ENCODE measurements at places on chromosomes 7 and 10.

GRCh38 chr10:62803724-62804355, 680 bp upstream of the ADO start:
- no peak for DNase-seq

DNA sequence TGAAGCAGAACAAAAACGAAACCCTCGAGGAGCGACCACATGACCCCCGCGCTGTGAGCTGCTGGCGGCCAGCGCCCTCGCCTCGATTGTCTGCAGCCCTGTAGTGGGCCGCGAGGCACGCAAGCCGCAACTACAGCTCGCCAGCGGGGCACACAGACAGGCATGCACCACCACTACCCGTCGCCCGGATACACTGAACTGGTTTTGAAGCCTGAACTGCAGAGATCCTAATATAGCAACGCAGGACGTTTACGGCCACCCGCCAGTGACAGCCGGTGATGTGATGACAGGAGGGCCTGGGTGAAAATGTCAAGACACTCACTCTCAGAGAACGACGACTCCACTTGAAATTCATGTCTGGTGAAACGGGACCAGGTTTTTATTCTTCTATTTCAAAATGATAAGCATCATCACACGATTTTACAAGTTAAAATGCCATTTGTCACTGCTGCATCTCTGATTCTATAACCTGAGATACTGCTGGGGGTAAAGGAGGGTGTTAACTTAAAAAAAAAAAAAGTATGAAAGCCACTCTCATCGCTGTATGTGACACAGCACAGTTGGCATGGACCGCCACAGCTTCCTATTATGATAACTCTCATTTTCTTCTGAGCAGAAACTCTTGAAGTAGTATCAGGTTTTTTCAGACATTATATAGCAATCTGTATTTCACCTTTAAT, 120.3 kb upstream of the DIP2C start:
- no peak for DNase-seq

GRCh38 chr10:103276896-103277712, at the start of gene INA:
Gene INA, plus strand, starts transcription at chr10:103277138. Its CDS starts 74 bp downstream, at chr10:103277212.
- DNase-seq = peak; percentile 23

DNA sequence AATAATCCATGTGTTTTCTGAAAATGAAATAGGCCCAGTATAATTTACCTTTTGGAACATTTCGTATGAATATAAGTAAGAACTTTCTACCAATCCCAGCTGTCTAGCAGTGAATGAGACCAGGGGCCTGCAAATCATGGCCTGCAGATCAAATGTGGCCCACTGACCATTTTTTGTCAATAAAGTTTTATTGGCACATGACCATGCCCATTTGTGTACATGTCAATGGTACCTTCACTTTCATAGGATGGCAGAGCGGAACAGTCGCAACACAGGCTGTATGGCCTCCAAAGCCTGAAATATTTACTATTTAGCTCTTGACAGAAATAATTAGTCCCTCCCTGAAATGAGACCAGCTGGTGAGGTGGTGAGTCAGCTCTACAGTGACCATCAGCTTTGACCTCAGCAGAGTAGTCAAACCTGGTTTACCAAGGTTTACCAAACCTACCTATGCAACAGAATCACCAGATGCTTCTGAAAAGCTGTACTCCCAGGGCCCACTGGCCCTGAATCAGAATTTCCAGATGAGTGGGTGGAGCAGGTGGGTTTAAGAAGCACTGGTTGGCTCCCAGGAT, 13.8 kb upstream of the C10orf90 start:
- no peak for DNase-seq

DNA sequence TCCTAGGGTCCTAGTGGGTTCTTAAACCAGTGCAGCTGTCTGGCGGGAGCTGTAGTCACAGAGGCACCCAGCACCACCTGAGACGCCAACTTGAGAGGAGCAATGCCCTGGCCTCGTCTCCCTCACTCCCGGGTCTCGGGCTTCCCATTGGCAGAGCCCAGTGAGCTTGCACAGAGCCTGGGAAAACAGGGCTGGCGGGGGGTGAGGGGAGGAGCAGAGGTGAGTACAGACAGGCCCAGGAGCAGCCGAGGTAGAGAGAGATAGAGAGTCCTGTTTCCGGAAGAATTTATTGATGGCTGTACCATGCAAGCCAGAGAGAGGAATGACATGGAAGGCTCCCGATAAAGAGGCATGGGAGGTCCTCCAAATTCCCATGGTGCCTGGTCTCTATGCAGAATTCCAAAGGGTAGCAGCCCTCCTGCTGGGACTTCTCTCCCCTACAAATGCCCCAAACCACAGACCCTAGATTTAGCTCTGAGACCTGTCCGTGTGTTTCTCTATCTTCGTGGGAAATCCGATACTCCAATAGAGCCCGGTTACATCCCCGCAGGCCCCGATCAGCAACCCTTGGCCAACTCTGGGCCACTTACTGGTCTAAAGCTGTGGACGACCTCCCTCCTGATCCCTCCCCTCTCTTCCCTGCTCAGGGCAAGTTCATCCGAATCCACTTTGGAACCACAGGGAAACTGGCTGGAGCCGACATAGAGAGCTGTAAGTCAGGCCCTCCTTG, 20.3 kb upstream of the MYH16 start:
- no peak for DNase-seq
